ENCODE measurements at places on chromosomes 1 and 21.
A peak's percentile ranks its signal among the peaks of the same experiment; 100 is the strongest.

- DNase-seq, result no peak
Measured at GRCh38 chr1:233241759-233242158, 53.8 kb downstream of the PCNX2 start.

DNA sequence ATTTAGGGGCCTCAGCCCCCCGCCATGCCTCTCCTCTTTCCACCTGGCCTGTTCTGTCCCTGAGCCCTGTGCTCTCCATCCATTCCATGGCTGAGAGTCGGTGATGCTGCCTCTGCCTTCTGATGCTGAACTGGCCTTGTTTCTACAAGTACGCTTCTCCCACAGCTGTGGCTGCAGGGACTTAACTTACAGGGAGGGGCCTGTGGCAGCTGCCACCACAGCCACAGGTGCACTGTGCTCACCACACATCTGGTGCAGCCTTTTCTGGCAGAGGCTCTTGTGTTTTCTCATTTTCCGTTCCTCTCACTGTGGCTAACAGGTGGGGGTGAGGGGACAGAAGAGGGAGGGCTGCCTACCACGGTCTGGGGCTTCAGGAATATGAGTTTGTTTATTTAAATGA, 4.2 kb downstream of the FMO1 start:
- no peak for DNase-seq

- peak; percentile 81 for DNase-seq
Measured at GRCh38 chr1:234997896-234998741, 130.5 kb downstream of the TOMM20 start.

GRCh38 chr21:41008351-41008750, 159.6 kb upstream of the BACE2 start:
- DNase-seq, result no peak

DNA sequence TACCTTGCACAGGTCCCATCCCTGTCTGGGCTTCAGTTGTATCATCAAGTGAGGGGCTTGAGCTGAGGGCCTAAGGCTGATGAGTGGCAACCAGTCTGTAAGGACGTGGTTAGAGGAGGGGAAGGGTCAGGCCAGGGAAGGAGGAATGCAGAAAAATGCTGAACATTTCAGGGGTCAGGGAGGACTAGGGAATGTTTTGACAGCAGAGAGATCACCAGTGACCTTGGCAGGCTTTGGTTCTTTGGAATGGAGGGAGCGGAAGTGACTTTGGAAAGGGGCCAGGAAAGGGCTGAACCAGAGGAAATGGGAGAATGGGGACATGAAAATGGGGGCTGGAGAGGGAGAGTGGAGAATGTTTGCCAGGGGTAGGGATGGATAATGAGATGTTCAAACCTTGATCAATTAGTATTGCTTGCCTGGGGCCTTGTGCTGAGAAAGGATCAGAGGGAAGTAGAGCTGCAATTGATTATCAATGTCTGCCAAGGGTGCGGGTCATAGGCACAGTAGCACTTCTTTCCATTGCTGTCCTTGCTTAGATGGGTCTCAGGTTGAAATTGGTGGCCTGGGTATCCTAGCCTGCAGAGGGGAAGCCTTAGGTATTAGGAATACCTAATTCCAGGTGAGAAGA, 7.4 kb downstream of the LDLRAP1 start:
- DNase-seq, result no peak

DNA sequence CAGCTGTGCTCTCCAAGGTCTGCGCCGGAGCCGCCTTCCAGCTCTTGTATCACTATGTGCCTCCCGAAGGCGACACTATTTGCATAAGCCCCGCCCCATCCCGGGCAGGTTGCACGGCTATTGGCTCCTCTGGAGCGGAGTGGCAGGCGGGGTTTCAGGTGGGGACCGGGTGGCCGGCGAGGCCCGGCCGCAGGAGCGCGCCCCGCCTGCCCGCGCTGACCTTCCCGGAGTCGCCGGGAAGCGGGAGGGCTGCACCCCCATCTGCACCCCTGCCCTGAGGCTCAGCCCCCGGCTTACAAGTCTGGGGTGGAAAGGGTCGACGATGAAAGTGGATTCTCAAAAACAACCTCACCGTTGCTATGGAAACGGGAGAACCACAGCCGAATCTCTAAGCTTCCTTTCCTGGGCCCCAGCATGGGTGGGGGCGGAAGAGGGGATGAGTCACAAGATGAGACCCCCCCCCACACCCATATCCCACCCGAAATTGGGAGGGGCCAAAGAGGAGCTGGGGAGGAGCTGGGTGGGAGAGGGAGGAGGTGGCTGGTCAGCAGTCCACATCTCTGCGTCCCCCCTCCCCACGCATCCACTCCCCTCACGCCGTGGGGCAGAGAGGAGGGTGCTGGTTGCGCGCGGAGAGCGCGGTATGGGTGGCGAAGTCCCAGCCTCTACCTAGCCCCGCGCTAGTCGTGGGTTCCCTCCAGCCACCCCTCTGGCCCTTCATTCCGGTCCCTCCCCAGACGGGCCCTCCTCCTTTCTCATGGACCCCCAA, at the start of gene HPCAL4:
Gene HPCAL4 (minus strand): TSS at position 51 of the 769 bp plus-strand sequence. CDS start 6,830 bp downstream, outside the sequence.
- DNase-seq, result peak; percentile 95

GRCh38 chr1:14429577-14429976, 168.9 kb upstream of the KAZN start:
- DNase-seq, result no peak

GRCh38 chr1:61095470-61095812, 13.1 kb downstream of the NFIA start:
- no peak for DNase-seq

GRCh38 chr1:116224111-116224510, 112.9 kb downstream of the MAB21L3 start:
- no peak for DNase-seq

DNA sequence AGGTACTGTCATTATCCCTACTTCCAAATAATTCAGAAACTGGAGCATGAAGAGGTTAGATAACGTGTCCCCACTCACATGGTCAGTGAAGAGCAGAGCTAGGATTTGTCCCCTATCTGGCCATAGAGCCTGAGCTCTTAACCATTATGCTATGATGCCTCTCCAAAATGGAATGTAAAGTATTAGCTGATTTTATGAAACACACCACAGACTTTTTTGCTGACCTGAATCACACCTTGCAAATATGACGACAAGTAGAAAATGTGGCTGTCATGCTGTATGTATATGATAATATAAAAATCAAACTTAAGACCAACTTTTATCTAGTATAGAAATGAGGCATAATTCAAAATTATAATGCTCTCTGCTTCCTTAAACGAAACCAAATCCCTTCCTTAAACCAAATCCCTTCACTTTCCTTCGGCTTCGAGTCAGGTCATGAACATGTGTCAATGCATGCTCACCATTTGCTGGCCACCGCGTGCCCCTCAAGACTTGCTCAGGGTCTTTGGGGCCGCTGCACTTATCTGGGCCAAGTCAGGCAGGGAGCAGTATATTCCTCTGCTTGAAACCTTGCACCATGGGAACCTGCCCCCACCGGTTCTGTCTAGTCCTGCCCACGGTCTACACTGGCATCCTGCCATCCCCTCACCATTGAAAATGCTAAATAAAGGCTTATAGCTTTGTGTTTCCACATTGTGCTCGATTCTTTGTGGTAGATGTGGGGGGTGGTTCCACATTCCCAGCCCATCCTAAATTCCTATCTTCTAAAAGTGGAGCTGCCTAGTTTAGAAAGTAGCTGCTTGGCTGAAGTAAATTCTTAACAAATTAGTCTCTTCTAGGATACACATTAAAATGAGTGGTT, 1.6 kb upstream of the TMCC2 start:
- no peak for DNase-seq

GRCh38 chr1:29933067-29933466, 696.7 kb downstream of the PTPRU start:
- no peak for DNase-seq

- DNase-seq, result no peak
Measured at GRCh38 chr21:36917471-36918158, 48.9 kb downstream of the HLCS start.

GRCh38 chr1:119647228-119647733, 785 bp downstream of the ZNF697 start:
- peak; percentile 55 for DNase-seq

DNA sequence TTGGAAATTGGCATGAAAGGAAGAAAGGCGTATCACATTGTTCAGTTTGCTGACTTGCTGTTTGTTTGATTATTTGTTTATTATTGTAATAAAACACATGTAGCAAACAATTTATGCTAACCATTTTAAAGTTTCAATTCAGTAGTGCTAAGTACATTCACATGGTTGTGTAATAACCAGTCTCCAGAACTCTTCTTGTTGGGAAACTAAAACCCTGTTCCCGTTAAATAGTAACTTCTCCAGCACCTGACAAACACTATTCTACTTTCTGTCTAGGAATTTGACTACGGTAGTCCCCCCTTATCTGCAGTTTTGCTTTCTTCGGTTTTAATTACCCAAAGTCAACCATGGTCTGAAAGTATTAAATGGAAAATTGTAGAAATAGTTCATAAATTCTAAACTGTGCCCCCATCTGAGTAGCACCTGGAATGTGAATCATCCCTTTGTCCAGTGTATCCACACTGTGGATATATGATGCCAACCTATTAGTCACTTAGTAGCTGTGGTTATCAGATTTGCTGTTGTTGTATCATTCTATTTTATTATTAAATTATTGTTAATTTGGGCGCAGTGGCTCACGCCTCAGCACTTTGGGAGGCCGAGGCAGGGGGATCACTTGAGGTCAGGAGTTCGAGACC, 5.5 kb downstream of the MORC3 start:
- no peak for DNase-seq

DNA sequence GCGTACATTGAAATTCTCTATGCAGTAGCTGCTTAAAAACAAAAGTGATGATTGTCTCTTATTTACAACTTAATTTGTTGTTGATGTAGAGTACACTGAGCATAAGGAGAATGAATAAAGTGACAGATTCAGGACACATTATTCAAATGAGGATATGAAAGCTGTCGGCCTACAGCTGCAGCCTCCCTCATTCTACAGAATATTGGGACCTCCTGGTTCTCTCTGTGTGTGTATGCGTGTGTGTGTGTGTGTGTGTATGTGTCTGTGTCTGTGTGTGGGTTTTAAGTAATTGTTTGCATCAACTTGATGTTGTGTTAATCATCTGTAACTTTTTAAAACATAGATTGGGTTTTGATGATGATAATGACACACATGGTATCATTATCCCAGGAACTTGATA, 17.9 kb downstream of the PROX1 start:
- DNase-seq, result no peak
